Activated CD8-positive, alpha-beta T cell treated with anti-CD3 and anti-CD28 coated beads, Interleukin-2, amount 10 ng/mL, durations not matched to agents 7 days and 5 days (primary cell): ENCODE measurements at places on chromosomes 1 and 21. TPM values are rescaled to one million over a fixed set of nuclear protein-coding genes. Genes with fewer than 3 reads are reported as not detected.
A peak's percentile ranks its signal among the peaks of the same experiment; 100 is the strongest.

- DNase-seq = no peak
These were observed 20.2 kb upstream of the KCNAB2 start for GRCh38 chr1:6025269-6026094.

GRCh38 chr1:184118046-184118445, 66.5 kb downstream of the TSEN15 start:
- DNase-seq = no peak

- no peak for DNase-seq
These were observed 16.5 kb downstream of the RGL1 start for GRCh38 chr1:183821309-183821888.

DNA sequence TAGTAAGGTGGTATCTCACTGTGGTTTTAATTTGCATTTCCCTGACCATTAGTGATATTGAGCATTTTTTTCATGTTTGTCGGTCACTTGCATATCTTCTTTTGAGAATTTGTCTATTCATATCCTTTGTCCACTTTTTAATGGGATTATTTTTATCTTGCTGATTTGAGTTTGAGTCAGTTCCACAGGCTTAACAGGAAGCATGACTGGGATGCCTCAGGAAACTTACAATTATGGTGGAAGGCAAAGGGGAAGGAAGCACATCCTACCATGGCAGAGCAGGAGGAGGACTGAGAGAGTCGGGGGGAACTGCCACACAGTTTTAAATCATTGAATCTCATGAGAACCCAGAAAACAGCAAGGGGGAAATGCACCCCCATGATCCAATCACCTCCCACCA, 51.1 kb downstream of the ODF2L start:
- DNase-seq = no peak

GRCh38 chr1:42733415-42734200, 6.4 kb downstream of the CLDN19 start:
- DNase-seq = no peak

- peak; percentile 13 for DNase-seq
These were observed 21.3 kb upstream of the PKP1 start for GRCh38 chr1:201261771-201262547.

- DNase-seq = no peak
These were observed 7.1 kb downstream of the DHCR24 start for GRCh38 chr1:54879872-54880271.

- no peak for DNase-seq
These were observed 9.1 kb upstream of the CREG1 start for GRCh38 chr1:167562702-167563101.

- no peak for DNase-seq
These were observed 113.9 kb downstream of the GRIK1 start for GRCh38 chr21:29825936-29826335.

DNA sequence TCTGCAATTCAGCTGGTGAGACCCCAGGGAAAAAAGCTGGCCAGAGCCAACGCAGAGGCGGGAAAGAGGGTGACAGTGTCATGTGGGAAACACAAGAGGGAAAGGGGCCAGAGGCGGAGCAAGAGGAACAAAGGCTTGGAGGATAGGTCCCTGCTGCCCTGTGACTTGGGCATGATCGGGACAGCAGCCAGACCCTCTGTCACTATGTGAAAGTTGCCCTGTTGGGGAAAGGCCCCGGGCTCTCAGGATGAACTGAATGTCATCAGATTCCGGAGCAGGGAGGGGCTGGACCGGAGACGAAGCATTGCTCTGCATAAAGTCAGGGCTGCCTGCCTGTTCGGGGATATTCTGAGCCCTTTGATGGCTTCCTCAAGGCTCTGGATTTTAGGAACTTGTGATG, 5.7 kb upstream of the ELF3 start:
- DNase-seq = no peak

- no peak for DNase-seq
These were observed 139.5 kb downstream of the RGS7 start for GRCh38 chr1:241217516-241217915.

DNA sequence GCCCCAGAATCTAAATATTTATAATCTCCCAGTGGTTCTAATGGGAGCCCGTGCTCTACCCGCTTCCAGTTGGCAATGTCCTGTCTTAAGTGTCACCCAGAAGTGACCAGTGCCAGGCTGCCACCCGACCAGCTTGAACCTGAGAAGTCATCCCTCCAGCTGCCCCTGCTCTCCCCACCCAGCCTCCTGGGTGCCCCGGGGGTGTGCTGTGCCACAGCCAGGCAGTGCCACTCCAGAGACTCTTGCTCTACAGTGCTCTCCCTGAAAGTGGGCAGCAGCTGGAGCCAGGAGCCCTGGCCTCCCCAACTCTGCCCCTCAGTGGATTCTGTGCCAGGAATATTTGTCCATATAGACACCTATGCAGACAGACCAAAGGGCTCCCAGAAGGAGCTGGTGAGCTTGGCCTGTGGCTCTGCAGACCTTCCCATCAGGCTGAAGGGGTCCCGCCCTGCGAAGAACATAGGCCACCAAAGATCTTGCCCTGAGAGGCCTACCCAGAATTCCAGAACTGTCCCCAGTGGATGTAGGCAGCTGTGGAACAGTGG, 9.0 kb upstream of the EPS8L3 start:
- no peak for DNase-seq

DNA sequence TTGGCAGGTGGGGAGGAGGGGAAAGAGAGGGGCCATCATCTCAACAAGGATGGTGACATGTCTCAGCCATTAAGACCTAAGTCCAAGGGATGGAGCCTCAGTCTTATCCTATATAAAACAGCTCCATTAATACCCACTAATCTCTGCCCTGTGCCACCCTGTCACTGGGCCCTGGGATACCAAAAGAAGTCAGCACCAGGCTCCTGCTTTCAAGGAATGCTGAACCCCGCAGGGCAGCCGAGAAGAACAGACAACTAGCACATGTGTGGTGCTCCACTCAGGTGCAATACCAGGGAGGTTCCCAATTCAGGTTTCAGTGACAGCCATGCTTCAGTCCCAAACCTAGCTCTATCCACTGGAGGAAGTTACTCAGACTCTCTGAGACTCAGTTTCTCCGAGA, 128.4 kb downstream of the GRIK3 start:
- peak; percentile 4 for DNase-seq

GRCh38 chr1:219798283-219799030, 129.9 kb downstream of the SLC30A10 start:
- DNase-seq = no peak

- no peak for DNase-seq
These were observed 1.2 kb upstream of the DHCR24 start for GRCh38 chr1:54888080-54888733.

DNA sequence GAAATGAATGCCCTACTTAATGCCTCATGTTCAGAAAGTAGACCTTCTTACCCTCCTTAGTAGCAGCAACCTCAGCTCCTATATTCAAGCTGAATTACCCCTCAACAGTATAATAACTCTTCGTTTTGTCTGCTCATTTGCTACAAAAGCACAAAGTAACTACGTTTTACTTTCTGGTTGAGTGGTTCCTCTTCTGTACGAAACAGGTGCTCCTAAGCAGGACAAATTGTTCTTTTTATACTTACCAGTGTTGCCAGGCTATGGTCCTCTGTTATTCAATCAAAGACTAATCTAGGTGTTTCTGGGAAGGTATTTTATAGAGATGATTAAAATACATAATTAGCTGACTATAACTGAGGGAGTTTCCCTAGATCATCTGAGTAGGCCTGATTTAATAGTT, 484.2 kb upstream of the ADAMTS5 start:
- DNase-seq = no peak

Gene CHIT1
- 0.50 TPM for total RNA-seq

Gene TNNT2
- total RNA-seq = not detected

Gene LMOD1
- total RNA-seq = not detected

Gene ORC1
- 38.4 TPM for total RNA-seq
